NCI-H748 treated with DMSO at 0.1 percent for 48 hours (cell line): ENCODE measurements at places on chromosomes 11 and 22.

- no peak for DNase-seq
These were observed 183.0 kb downstream of the MAML2 start for GRCh38 chr11:96159968-96160367.

DNA sequence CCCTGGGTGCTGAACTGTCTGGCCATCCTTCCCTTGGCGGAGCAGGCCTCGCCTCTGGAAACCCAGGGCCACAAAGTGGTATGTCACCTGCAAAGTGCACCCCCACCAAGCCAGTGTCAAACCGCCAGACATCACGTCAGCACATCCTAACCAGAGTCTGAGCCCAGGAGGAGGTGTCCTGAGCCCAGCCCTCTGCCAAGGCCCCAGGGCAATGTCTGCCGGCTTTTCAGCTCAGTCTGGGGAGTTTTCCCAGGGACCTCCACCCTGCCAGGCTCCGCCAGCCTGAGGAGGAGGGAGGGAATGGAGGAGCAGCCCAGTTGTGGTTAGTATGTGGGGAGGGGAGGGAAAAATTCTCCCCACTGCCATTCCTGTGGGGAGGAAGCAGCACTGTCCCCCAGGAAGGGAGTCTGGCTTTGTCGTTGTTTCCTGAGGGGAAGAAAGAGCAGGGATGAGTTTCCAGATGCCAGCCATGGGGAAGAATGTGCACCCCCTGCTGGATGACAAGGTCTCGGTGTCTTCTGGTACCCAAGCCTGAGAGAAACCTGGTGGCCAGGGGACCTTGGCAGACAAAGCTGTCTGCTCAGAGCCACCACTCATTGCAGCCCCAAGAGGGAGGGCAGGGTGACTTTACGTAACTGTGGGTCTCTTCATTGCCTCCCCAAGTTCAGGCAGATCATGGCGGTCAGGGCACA is 81.4 kb upstream of the CD82 start:
- DNase-seq: no peak

GRCh38 chr22:36435516-36436415 is 45.7 kb downstream of the TXN2 start:
- DNase-seq: peak; percentile 54

DNA sequence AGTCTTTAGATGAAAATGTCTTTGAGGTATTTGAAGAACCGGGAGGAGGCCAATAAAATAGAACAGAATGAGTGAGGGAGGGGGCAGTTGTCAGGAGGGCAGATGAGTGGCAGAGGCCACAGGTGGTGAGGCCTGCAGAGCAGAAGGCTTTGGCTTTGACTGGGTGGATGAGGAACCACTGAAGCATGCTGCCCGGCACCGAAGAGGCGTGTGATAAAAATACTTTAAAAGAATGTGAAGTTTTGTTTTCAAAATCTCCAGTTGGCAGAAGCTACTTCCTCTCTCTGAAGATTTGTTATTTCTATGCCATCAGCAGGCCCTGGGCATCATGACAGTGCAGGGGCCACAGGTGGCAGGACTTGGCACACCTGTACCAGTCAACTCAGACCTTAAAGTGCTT is 6.3 kb downstream of the MS4A12 start:
- no peak for DNase-seq

DNA sequence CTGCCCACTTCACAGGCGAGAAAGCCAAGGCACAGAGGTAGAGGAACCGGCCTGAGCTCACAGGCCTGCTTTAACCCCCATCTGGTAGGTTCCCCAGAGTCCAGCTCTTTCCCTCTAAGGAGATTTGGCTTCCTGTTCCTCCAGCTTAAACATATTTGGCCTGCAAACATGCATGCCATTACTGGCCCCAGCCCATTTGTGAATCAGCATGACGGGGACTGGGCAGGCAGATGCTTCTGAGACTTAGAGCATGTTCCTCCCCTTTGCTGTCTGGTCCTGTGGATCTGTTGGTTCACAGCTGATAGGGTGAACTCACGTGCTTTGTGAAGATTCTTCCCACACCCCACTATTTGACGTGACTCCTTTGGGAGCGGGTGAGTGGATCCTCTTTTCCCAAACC is 12.6 kb downstream of the CHST1 start:
- no peak for DNase-seq

GRCh38 chr22:49355211-49355920 is 472.3 kb downstream of the BRD1 start:
- DNase-seq: no peak

GRCh38 chr11:115155978-115156377 is 348.2 kb downstream of the CADM1 start:
- peak; percentile 15 for DNase-seq

DNA sequence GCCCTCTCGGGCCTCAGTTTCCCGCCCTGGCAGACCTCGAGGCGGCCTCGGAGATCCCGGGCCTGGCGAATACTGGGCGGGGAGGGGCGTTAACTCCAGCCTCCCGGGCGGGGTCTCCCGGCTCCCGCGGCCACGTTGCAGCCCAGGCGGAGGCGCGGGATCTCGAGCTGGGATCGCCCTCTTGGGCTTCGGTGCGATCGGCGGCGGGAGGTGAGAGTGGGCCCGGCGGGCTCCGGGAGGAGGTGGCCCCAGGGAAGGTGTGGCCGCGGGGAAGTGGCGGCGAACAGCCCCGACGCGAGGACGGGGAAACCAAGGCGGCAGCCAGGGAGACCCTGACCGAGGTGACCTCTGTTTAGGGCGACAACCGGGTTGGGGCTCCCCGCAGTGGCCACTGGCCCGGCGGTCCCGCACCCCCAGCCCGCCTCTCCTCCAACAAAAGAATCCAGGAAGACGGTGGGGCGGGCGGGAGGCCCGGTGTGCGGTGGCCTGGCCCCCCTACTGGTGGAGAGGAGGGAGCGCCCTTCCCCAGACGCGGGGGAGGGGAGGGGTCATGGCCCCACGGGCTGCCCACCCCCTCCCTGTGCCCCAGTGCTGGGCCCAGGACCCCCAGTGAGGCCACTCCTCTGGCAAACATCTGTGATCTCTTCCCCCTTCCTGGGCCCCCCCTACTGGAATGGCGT is at the start of gene PHETA2:
PHETA2 (plus strand) TSS at position 117 of the 680 bp plus-strand sequence. CDS start 3,046 bp downstream, outside the sequence.
- no peak for DNase-seq

DNA sequence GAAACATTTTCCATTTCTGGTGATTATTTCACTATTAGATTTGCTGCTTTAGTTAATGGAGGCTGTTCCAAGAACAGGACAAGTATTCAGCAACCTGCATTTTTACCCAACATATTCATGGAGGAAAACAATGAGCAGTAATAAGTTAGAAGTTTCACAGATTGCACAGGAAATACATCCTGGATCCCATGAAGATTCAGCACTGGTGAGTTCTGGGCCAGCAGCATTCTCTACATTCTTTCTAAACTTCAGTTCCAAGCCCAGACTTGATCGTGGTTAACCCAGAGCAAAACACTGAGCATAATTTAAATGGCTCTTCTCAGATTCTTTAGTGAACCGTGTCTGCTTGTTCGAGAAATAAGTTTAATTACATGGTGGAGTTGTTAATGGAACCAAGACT is 3.8 kb downstream of the FJX1 start:
- DNase-seq: no peak

GRCh38 chr11:47280099-47280498 is 10.2 kb downstream of the MADD start:
- no peak for DNase-seq

DNA sequence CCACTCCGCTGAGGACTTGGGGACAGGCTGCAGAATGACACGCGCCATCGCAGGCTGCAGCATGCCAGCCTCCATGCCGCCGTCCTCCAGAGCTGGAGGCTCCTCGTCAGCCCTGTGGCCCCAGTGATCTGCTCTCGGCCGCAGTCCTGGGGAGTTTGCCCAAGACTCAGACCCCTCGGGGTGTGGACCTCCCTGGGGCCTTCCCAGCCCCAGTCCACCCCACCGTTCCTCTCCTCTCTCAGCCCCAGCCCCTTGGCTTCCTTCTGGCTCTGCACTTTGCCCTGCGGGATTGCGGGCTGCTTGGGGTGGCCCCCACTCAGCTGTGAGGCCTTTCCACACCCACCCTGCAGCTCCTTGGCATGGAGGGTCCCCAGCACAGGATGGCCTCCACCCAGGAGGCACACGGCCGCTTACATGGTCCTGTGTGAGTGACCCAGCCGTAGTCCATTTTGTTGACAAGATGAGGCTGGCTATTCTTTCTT is 414.9 kb downstream of the TBC1D22A start:
- no peak for DNase-seq

GRCh38 chr11:17294033-17294432 is 17.5 kb downstream of the NUCB2 start:
- no peak for DNase-seq
